Mesenchymal stem cell (in vitro differentiated cells and primary cell): ENCODE measurements at places on chromosomes 1 and 21.

- DNase-seq: no peak
Observed at GRCh38 chr1:171884475-171884874, 43.2 kb downstream of the DNM3 start.

DNA sequence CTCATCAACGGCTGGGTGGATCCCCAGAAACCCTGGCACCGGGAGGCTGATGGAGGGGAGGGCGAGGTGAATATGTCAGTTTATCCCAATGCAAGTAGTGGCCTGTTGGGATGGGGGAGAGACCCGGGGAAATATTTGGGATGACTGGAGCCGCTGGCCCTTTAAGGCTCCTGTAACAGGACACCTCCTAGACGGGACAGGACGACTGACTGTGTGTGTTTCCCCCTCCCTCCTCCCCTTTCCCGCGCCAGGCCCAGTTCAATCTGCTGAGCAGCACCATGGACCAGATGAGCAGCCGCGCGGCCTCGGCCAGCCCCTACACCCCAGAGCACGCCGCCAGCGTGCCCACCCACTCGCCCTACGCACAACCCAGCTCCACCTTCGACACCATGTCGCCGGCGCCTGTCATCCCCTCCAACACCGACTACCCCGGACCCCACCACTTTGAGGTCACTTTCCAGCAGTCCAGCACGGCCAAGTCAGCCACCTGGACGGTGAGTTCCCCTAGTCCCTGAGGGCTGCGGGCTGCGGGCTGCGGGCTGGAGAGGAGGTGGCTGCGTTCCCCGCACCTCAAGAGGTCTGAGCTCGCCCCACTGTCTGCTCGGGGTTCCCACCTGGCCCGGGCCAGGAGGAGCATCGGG, 44.8 kb upstream of the CCDC27 start:
- DNase-seq: no peak

- no peak for DNase-seq
Observed at GRCh38 chr1:39969531-39970270, 14.8 kb downstream of the MFSD2A start.

DNA sequence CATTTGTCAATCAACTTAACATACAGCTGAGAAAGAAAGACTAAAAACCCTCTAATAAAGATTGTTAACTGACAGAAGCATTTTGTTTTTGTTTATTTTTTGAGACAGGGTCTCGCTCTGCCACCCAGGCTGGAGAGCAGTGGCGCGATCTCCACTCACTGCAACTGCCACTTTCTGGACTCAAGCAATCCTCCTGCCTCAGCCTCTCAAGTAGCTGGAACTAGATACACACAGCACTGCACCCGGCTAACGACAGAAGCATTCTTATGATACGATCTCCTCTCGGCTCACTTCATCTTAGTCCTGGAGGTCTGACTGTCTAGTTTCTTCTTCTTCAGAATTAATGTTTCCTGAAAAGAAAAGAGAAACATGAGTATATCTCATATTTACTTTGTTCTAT, 23.5 kb downstream of the RSPH1 start:
- no peak for DNase-seq

DNA sequence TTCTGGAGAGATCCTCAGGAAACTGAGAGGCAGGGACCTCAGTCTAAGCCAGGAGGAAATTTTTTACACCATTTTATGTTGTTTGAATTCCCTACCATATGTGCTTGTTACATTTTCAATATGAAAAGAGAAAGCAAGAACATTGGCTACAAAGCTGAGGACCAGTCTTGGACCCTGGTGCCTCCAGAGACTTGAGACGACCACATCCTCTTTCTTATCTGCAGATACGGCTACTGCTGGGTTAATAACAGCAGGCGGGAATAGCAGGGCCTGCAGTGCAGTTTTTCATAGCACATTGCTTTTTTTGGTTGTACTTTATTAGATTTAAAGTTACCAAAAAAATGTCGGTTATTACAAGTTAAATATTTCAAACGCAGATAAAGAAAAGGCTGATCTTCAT, 3.9 kb downstream of the KDM4A start:
- no peak for DNase-seq

- DNase-seq: no peak
Observed at GRCh38 chr1:177863796-177864195, 106.1 kb downstream of the SEC16B start.

GRCh38 chr1:24632832-24633175, 10.3 kb upstream of the SRRM1 start:
- no peak for DNase-seq

DNA sequence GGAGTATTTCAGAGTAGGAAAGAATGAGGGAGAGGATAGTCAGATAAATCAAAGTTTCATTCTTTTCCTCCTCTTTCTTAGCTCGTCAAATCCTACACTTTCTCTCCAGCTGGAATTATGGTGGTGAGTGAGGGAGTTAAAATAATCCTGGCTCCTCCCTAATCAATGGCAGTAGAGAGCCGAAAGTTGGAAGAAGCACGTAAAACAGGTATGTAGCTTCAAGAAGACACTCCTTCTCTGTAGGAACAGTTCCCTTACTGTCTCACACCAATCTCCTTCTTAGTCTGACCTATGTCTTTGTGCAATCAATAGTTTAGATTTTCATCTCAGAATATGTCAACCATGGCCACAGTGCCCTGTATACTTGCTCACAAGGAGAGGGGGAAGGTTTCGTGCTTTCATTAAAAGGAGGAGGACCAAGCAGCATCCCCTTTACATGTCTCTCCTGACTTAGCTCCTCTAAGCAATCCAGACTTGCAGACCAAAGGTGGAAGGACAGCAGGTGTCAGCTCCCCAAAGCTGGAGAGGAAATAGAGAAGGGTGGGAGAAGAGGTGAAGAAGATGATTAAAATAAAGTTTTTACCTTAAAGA, 878 bp downstream of the MINDY1 start:
- no peak for DNase-seq

DNA sequence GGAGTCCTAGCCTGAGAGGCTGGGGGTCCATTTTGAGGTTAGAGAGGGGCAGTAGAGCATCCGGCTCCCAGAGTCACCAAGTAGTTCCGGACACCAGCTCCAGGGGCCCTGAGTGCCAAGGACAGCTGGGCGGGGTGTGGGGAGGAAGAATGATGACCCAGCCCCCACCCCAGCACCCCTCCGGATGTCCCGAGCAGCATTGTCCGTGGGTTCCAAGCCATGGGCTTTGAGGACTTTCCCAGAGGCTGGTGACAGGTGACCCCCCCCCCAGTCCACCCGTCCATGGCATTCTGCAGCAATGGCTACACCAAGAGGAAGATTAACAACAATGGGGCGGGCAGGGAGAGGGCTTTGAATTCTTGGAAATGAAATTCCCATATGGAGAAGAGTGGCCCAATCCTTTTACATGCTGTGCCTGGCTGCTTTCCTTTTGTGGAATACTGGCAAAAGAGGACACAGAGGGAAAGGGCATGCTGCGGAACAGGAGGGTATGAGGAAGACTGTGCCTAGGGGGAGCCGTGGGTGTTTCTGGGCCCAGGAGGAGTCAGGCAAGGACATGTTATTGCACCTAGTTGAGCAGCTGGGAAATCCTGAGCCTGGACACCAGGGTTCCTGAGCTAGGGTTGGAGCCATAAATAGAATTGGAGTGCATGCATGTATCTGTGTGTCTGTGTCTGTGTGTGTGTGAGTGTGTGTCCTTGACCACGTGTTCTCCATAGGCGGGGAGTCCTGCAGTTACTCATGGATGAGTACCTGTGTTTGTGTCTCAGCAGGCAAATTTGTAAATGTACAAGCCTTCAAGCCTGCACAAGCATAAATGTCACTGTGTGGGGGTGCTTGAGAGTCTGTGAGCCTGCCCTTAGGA, 956 bp downstream of the ATP1A2 start:
- peak; percentile 29 for DNase-seq

DNA sequence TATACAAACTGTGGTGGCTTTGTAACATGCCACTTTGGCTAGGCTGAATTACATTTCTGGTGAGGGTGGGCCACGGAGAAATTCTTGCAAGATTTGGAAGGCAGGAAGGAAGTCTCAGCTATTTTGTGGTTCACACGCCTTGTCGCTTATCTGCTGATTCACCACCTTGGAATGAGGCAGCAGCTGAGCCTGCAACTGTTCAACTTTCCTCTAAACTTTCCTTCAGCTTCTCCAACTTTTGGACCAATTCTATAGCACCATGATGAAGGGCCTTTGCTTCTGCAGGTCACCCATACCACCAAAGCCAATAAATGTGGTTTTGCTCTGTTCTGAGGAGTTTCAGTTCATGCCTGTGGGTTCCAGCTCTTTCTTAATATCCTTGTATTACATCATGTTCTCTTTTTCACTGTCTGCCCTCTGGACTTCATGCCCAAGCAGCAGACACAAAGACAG, 337.6 kb upstream of the SNX7 start:
- peak; percentile 93 for DNase-seq

DNA sequence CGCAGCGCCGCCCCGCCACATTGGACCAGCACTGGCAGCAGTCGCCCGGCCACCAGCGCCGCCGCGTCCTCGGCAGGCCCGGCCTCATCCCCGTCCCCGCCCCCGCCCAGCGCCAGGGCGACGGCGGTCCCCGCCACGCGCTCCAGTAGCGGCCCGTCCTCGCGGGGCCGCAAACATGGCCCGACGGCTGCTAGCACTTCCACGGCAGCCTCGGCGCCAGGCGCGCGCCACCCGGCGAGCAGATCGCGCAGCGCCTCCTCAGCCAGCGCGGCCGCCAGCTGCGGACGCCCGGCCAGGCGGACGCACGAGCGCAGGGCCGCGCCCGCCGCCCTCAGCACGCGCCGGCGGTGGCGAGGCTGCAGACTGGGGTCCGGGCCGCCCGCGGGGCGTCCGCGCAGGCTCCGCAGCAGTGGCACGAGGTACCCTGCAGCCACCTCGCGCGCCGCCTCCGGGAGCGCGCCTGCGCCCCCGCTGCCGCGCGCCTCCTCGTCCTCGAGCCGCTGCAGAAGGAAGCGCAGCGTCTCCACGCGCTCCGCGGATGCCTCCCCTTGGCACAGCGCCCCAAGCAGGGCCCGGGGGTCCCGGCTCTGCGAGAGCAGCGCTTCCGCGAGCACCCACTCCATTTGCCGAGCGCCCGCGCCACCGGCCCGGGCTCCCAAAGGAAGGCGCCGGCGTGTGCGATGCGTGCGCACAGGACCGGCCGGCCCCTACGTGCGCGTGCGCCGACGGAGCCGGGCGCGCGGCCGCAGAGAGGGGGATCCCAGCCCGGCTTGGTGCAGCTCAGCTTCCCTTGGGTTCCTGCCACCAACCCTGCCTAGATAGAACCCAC, at the start of gene TARBP1:
Gene TARBP1, minus strand, starts transcription at position 699 of the 829 bp plus-strand sequence. Its CDS starts 76 bp downstream, at position 623.
- peak; percentile 79 for DNase-seq

DNA sequence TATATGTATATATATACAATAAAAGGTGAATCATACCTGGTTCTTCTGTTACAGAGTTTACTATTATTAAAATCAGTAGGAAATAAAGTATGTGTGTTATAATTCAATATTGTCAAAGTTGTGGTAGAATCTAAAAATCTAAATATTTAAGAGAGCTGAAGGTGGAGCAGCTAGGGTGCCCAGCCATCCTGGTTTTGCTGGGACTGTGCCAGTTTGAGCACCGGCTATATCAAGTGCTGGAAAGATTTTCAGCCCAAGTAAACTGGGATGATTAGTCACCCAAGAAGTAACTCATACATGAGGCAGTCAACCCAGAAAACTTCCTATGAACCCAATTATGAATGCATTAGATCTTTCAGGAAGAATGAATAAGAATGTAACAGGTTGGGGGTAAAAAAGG, 16.9 kb upstream of the KRTAP19-5 start:
- DNase-seq: no peak

GRCh38 chr1:177306981-177307380, 136.2 kb downstream of the BRINP2 start:
- DNase-seq: no peak

GRCh38 chr1:235933017-235933765, 66.5 kb upstream of the LYST start:
- DNase-seq: no peak

GRCh38 chr1:221263831-221264767, 384.9 kb downstream of the HLX start:
- peak; percentile 96 for DNase-seq

DNA sequence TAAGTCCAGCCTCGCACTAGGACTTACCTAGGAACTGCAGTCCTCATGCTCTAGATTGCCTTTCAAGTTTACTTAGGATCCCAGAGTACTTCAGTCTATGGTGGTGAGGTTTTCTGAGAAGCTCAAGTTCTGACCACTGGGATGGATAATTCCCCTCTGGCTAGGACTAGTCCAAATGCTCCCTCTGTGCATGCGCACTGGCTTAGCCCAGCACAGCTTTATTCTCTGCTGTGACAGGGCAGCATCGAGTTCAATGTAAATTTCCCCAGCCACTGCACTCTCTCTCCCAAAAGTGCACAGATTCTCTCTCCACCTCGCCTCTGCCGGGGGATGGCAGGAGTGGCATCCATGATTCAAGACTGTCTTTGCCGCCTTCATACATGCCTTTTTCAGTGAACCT, 241.6 kb downstream of the ZNF326 start:
- DNase-seq: no peak

- DNase-seq: no peak
Observed at GRCh38 chr1:50978852-50979781, 9.1 kb downstream of the CDKN2C start.

- DNase-seq: no peak
Observed at GRCh38 chr1:55928576-55928975, 650.8 kb downstream of the PLPP3 start.
